Substantia nigra (tissue), 51 donors: ENCODE measurements at places on chromosomes 3 and 15.

DNA sequence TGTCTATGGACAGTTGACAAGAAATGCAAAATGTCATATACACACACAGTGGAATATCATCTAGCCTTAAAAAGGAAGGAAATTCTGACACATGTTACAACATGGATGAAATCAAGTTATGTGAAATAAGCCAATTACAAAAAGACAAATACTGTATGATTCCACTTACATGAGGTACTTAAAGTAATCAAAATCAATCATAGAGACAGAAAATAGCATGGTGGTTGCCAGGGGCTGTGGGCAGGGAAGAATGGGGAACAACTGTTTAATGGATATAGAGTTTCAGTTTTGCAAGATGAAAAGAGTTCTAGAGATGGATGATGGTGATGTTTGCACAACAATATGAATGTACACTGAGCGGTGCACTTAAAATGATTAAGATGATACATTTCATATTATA is 613.8 kb upstream of the ZNF385D start:
- no peak for DNase-seq

GRCh38 chr3:80993241-80993945 is 768.1 kb downstream of the GBE1 start:
- no peak for DNase-seq

DNA sequence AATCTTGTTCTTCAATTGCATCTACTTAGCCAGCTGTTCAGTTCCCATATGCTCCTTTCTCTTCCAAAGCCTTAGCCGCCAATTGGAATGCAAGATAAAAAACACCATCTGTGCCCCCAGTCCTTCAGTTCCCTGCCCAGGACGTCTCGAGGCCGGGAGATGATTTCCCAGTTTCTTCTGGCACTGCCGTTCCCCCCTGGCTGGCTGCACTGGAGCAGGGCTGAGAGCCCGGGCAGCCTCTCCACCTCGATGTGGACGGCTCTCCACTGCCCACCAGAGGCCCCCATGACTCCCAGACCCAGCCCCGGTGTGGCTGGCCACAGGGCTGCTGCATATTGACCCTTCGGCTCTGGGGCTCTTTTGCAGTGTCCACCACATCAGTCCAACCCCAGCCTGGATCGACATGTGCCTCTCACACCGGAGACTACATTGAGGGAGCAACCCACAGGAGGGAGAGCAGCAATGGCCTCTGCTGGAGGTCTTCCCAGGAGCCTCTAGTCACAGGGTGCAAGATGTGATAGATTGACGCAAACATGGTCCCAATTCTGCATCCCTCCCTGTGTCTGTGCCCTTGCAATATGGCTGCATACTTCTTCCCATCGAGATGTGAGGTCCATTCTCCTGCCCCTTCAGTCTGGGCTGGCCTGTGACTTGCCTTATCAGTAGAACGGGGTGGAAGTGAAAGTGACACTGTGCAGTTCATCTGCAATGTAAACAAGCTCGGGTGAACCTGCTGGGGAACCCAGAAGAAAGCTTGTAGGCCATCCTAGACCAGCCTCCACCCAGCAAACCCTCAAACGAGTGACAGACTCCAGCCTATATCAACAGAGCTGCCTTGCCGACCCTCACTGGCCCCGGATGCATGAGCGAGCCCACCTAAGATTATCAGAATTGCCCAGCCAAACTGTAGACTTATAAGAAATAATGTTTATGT is 52.3 kb upstream of the PRR20G start:
- DNase-seq = no peak

DNA sequence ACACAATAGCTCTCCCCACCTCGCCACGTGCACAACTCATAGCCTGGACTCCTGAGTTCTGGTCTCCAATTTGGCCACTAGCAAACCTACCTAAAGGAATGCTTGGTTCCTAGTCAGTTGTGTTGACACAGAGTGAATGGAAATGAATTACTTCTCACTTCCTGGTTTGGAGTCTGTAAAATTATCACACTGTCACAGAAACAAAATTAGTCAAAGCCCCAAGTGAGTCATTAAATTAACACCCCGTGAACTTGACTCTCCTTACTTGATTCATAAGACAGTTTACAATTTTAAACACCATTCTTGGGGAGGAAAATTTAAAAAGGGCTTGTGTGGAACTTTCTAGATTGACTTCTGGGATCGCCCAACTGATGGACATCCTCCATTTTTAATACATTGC is 276.2 kb upstream of the CTNNB1 start:
- DNase-seq = no peak

DNA sequence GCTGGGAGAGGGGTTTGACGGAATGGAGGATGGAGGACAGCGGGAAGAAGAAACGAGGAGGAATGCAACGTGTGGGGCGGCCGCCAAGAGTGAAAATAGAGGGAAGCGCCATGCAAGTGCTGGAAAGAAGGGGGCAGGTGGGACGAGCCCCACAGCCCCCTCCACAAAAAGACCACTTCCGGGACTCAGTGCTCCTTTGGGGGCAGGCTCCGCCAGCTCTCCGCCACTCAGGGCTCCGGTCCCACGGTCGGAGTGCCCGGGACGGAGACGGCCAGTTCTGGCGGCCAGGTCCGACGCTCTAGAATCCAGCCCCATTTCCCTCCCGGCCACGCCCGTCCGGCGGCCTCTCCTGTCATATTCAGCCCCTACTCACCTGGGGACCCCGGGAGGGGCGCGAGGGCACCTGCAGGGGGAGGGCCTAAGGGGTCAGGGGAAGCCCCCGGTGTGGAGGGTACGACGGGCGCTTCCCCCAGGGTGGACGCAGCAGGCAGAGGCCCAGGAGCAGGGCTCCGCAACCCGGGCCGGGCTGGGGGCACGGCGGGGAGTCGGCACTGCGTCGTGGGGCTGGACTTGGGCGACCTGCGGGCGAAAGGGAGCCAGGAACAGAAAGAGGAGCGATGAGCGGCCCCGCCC is 25.5 kb upstream of the CSPG4 start:
- no peak for DNase-seq

DNA sequence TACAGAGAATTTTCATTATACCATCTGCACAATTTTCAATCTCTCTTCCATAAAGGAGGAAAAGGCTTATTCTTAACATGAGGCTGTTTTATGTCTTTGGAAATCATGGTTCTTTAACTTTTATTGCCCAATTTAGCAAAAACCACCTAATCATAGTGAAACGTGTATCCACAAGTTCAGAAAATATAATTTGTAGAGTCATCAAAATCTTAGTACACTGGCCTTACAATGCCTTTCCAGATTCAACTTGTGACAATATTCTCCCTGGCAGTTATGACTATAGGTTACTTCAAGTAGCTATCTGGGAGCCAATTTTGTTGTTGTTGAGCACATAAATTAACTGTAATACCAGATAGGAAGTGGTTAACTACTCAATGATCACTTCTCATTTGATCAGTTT is 10.9 kb downstream of the BNIP2 start:
- no peak for DNase-seq

DNA sequence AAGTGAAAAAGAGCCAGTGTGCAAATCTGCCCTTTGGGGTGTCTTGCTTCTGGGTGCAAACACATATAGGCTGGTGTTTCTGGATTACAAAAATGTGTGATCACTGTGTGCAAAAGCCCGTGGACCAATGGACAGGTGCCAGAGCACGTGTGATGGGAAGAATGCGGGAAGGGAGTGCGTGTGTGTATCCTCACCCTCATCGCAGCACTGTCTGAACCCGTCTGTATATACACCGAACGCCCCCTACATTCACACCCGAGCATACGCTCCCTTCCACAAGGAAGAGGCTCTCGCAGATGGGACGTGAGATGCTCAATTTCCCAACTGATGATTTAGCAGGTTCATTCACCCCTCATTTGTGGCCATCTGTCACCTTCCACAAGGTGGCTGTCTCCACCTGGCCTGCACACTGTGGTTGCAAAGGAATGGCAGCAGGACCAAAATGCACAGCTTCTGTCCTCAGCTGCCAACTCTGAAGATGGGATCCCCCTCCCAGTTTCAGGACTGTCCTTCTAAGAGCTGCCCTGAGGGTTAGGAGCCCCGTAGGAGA is 19.4 kb upstream of the SLC6A1 start:
- DNase-seq = no peak
